Esophagus muscularis mucosa (tissue), 4 donors: ENCODE measurements at places on chromosomes 7 and 10. TPM values are rescaled to one million over a fixed set of nuclear protein-coding genes. Genes with fewer than 3 reads are reported as not detected.

DNA sequence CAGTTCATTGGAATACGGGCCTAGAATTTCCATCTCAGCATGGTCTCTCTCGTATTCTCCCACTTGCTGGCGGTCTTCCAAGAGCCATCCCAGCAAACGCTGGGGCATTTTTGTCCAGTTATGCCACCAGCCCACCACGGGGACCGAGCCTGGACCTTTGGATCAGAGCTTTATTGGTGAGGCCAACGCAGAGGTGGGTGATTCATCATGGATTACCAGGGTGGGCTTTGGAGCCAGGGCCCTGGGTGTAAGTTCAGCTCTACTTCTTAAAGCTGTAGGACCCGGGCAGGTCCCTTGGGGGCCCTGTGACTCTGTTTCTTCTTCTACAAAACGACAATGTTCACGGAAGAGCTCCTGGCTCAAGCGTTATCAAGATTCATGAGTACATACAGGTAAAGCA is 22.7 kb upstream of the PITRM1 start:
- H3K27ac ChIP-seq: no peak overlapping the region
- H3K36me3 ChIP-seq: no peaks in the 10 kb centered on the region
- H3K4me1 ChIP-seq: peaks cover 28% of the 10 kb centered on the region
- no peak for DNase-seq
- no peak overlapping the region for H3K4me3 ChIP-seq

- peaks cover 12% of the 10 kb centered on the region for H3K4me1 ChIP-seq
- H3K27me3 ChIP-seq: no peaks in the 10 kb centered on the region
- no peaks in the 10 kb centered on the region for H3K36me3 ChIP-seq
- DNase-seq: no peak
- H3K27ac ChIP-seq: no peak overlapping the region
Observed at GRCh38 chr10:131723297-131724168, 177.3 kb upstream of the PPP2R2D start.

GRCh38 chr7:43636093-43636492 is 53.2 kb downstream of the STK17A start:
- no peak overlapping the region for H3K4me3 ChIP-seq
- peaks cover 55% of the 10 kb centered on the region for H3K4me1 ChIP-seq
- peaks cover 23% of the 10 kb centered on the region for H3K36me3 ChIP-seq
- peak overlapping the region; percentile 70 for H3K27ac ChIP-seq

Gene FBXL13
- total RNA-seq: 0.83 TPM

Gene LAMB1
- 240 TPM for total RNA-seq

DNA sequence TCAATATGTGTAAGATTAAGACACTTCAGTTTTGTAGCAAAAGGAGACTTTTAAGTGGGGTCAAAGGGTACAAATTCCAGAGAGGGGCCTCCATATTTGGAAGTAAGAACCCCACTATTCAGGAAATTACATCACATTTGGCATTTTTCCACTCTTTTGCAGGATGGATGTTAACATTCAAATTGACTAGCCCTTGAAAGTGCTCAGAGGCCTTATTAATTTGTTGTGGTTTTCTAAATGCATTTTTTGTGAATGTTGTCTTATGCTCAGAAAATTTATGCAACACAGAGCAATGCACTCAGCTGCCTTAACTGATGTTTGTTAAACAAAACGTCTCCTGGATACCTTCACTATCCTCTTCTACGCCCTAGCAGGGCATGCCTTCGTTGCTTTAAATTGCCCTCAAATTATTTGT is 50.9 kb upstream of the PDLIM1 start:
- no peak overlapping the region for H3K4me3 ChIP-seq
- H3K36me3 ChIP-seq: peaks cover 68% of the 10 kb centered on the region
- H3K27ac ChIP-seq: peak overlapping the region; percentile 46
- peaks cover 58% of the 10 kb centered on the region for H3K4me1 ChIP-seq
- H3K27me3 ChIP-seq: no peaks in the 10 kb centered on the region
- DNase-seq: no peak

GRCh38 chr7:98731651-98732050 is 114.6 kb downstream of the NPTX2 start:
- no peak for DNase-seq
- no peaks in the 10 kb centered on the region for H3K36me3 ChIP-seq
- H3K27ac ChIP-seq: no peak overlapping the region
- H3K4me3 ChIP-seq: no peak overlapping the region
